ENCODE measurements at places on chromosomes 4 and X.
A peak's percentile ranks its signal among the peaks of the same experiment; 100 is the strongest.

DNA sequence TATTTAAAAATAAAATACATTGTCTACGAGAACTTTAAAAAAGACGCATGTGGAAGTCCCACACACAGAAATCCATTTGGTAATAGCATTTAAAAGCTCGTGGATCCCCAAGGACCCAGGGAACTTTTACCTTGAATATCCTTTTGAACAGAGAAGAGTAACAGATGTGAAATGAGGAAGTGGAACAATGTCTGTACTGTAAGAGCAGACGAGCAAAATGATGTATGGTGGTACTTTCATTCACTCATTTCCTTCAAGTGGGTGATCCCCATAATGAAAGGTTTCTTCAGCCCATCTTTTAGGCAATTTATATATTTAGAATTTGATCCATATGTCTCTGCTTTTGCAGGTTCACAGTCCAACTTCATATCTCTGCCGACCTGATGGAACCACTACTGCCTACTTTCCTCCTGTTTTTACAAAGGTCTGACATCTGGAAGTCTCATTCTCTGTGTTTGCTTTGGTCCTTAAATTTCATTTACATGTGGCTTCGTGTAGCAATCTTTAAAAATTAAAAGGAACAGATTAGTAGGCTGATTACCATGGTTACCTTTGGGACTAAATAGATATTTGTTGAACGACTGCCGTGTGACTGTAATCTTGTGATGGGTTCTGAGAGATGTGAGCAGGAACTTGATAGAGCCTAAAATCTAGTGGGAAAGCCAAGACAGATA lies 188.4 kb downstream of the PALLD start:
- DNase-seq, result no peak

- DNase-seq, result no peak
These were observed 750.2 kb upstream of the HS3ST1 start for GRCh38 chr4:12178614-12179610.

GRCh38 chr4:25873632-25874129 lies 10.9 kb upstream of the SEL1L3 start:
- DNase-seq, result no peak

GRCh38 chr4:80989921-80990544 lies 40.5 kb upstream of the BMP3 start:
- peak; percentile 46 for DNase-seq

DNA sequence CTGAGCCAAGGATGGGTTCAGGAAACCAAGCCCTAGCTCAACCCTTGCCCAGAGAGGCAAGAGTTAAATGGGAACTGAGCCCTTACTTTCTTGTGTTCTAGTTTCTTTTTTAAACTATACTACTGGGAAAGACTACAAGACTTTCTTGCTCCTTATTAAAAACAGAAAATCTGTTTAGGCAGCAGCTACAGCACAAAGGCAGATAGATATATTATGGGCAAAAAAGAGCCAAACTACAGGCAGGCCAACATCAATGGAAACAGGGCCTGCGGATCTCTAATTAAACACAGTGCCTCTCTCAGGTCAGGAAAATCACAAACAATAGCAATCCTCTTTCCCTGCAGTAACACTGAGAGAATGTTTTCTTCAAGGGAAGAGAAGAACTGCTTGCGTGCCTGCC lies 226.0 kb downstream of the LDB2 start:
- DNase-seq, result no peak

- no peak for DNase-seq
These were observed 7.2 kb downstream of the SH3BP2 start for GRCh38 chr4:2799971-2800690.

GRCh38 chr4:94508806-94509205 lies 57.1 kb downstream of the PDLIM5 start:
- no peak for DNase-seq

DNA sequence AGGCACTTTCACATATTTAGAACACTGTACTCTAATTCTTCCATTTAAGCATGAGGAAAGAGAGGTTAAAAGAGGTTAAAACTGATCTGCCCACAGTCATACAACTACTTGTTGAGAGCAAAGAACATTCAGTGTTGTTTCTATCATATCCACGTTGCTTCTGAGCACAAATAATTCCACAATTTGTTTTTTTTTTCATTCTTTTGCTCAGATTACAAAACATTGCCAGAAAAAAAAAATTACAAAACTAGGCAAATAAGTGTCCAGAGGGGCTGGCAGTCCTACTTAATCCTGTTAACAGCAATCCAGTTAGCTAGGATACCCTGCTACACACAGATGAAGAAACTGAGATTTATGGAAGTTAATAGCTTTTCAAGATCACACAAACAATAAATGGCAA lies 6.3 kb upstream of the USP53 start:
- no peak for DNase-seq

DNA sequence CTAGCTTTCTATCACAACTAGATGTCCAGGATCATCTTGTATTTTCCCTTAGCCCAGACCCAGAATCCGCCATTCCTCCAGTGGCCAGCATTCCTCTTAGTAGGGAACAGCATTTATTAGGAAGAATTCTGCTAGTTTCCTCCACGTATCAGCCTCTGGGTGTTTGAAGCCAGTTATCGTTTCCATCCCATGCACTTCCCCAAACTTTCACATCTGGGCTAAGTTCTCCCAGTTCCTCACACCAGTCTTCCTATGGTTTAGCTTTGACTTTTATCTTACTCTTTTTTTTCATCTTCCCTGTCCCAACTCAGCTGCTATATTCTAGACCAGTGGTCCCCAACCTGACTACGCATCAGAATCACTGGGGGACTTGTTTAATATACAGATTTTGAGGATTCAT lies 53.5 kb upstream of the PRSS48 start:
- no peak for DNase-seq

GRCh38 chr4:148901075-148901705 lies 459.0 kb upstream of the NR3C2 start:
- DNase-seq, result no peak

- DNase-seq, result no peak
These were observed 41.8 kb downstream of the IGFBP7 start for GRCh38 chr4:57068237-57068981.

DNA sequence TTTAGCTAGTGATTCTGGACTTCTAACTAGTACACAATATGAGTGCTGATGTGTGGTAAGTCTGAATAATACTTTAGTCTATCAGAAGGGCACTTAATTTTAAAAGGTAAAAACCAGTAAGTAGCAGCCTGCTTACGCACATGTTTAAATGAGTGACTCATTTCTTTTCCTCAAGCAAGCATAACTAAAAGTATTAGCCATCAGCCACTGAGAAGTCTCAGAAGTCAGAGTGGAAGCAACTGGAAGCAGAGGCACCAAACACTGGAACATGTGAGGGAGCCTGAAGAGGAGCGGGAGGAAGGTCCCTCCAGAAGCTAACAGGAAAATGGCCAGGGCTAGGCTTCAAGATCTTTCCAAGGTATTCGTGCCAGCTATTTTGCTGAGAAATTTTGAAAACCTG lies 257.7 kb downstream of the RAPGEF2 start:
- peak; percentile 88 for DNase-seq

DNA sequence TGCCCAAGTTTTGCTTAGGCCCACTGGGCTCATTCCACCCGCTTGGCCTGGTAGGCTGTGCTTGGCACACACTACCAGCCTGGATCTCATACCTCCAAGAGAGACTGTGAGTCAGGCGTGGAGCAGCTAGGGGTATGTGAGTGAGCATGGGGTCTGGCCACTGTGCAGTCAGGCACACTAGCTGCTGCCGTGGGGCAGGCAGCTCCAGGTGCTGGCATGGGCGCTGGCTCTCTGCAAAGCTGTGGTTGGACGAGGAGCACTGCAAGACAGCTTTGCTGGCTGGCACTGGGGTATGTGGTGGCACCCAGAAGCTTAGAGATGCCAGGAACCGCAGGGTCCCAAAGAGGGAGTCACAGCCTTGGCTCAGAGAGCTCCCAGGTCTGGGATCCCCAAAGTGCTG lies 377.8 kb downstream of the KCTD8 start:
- no peak for DNase-seq

GRCh38 chr4:37225778-37226177 lies 18.8 kb upstream of the NWD2 start:
- DNase-seq, result no peak

GRCh38 chr4:22780317-22780716 lies 87.6 kb downstream of the GBA3 start:
- DNase-seq, result no peak

- peak; percentile 39 for DNase-seq
These were observed 11.6 kb downstream of the CXCL13 start for GRCh38 chr4:77617203-77617602.

DNA sequence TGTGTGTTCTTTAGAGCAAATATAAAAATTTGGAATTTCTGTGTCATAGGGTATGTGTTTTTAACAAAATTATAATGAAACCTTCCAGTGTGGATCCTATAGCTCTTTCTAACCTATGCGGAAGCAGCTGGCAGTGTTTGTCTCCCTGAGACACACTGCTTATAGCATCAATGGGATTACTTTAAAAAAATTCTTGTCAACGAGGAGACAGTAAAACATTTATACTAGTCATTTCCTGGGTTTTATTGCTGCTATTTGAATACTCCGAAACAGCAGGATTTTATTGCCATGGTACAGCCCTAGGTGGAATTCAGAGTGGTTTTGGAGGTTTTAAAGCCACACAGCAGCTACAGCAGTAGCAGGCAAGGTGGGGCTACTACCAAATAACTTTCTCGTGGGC lies 145.1 kb upstream of the IL1RAPL2 start:
- no peak for DNase-seq

DNA sequence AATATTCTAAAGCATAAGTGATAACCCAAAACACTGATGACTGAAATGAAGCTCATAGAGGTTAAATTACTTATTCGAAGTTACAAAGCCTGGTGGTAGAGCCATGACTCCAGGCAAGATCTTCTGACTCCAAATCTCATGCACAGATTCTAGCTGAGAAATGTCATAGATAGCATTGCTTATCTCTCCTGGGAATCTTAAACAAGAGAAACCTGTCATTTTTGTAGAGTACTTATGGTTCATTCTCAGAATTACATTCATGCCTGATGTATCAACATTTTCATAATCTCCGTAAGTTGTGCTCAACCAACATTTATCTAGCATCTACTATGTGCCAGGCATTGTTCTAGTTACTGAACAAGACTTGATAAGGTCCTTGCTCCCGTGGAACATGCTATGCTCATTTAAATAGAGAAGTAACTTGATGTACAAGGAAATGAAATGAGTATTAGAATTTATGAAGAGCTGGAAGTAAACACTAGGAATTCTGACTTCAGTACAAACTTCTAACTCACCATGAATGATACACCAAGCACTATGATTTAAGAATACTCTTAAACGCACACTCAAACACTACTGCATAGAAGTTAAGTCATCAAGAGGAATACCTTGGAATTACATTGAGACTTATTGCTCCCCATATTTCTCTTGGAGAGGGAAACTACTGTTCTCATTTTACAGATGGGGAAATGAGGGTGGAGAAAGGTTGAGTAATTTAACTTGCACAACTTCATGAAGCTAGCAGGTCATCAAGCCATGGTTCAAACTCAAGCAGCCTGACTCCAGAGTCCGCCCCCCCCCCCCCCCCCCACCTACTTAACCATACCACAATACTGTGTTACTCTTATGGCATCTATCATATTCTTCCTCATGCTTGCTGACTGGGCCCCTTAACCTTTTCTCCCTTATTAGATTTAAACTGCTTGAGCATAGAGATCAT lies 45.4 kb downstream of the MBNL3 start:
- DNase-seq, result no peak

Data from EL (cell line).